Endothelial cell (in vitro differentiated cells): ENCODE measurements at places on chromosomes 5 and 9. TPM values are rescaled to one million over a fixed set of nuclear protein-coding genes. Genes with fewer than 3 reads are reported as not detected.

The IGIP gene
- 1.3 TPM for total RNA-seq

The TYRP1 gene
- 0.23 TPM for total RNA-seq

DNA sequence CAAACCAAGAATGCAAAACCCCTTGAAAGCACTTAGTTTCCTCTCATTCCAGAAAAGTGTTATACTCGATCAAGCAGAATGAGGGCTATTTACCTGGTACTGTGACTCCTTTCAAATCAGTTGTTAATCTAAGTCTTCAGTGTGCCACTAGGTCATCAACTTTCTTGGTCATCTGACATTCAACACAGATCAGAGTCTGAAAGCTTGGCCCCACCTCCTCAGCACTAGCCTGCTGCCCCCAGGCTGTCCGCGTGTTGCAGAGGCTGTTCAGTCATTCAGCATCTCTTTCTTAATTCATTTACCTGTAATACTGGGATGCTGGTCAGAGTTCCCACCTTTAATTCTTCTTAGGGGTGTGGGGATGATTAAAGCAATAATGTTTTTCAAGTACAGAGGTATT is 28.5 kb downstream of the ENC1 start:
- H3K4me1 ChIP-seq, result no peaks in the 10 kb centered on the region
- H3K27ac ChIP-seq, result no peak overlapping the region
- H3K36me3 ChIP-seq, result no peaks in the 10 kb centered on the region
- DNase-seq, result no peak
- no peaks in the 10 kb centered on the region for H3K27me3 ChIP-seq
- no peak overlapping the region for H3K4me3 ChIP-seq

DNA sequence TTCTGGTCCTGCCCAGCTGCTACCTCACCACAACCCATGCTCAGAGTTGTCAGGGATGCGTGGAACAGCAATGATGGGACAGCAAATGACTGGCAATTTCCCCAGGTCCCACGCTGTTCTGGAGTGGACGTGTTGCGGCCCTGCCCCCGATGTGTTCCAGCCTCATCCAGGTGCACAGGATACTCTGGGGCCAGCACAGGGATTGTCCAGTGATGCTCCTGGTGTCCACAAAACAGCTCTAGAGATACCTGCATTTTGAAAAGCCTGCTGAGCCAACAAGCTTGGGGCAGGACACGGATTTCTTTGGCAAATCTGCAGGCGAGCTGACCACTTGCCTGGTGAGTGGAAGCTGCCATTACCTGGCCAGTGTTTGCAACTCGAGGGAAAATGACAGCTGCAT is 88.7 kb downstream of the ANKRD33B start:
- peaks cover 6% of the 10 kb centered on the region for H3K27me3 ChIP-seq
- H3K4me1 ChIP-seq, result peaks cover 12% of the 10 kb centered on the region
- DNase-seq, result no peak
- H3K27ac ChIP-seq, result no peak overlapping the region
- H3K36me3 ChIP-seq, result no peaks in the 10 kb centered on the region

GRCh38 chr5:156640691-156641241 is 209.3 kb upstream of the PPP1R2B start:
- no peak overlapping the region for H3K27ac ChIP-seq
- H3K36me3 ChIP-seq, result no peaks in the 10 kb centered on the region
- H3K27me3 ChIP-seq, result no peaks in the 10 kb centered on the region
- H3K4me1 ChIP-seq, result peaks cover 10% of the 10 kb centered on the region
- no peak for DNase-seq
- H3K4me3 ChIP-seq, result no peak overlapping the region

- H3K27me3 ChIP-seq, result peaks cover 6% of the 10 kb centered on the region
- H3K4me1 ChIP-seq, result no peaks in the 10 kb centered on the region
- H3K4me3 ChIP-seq, result no peak overlapping the region
- no peak overlapping the region for H3K27ac ChIP-seq
- DNase-seq, result no peak
- no peaks in the 10 kb centered on the region for H3K36me3 ChIP-seq
These were observed 285.6 kb upstream of the RPS23 start for GRCh38 chr5:82563745-82564144.

The IL9 gene
- total RNA-seq, result not detected

The RETREG1 gene
- 15.8 TPM for total RNA-seq

The FGD3 gene
- total RNA-seq, result 1.1 TPM

GRCh38 chr5:68730220-68730978 is 363.4 kb upstream of the SLC30A5 start:
- DNase-seq, result no peak
- no peak overlapping the region for H3K27ac ChIP-seq
- H3K4me3 ChIP-seq, result no peak overlapping the region
- no peaks in the 10 kb centered on the region for H3K36me3 ChIP-seq
- peaks cover 3% of the 10 kb centered on the region for H3K4me1 ChIP-seq

DNA sequence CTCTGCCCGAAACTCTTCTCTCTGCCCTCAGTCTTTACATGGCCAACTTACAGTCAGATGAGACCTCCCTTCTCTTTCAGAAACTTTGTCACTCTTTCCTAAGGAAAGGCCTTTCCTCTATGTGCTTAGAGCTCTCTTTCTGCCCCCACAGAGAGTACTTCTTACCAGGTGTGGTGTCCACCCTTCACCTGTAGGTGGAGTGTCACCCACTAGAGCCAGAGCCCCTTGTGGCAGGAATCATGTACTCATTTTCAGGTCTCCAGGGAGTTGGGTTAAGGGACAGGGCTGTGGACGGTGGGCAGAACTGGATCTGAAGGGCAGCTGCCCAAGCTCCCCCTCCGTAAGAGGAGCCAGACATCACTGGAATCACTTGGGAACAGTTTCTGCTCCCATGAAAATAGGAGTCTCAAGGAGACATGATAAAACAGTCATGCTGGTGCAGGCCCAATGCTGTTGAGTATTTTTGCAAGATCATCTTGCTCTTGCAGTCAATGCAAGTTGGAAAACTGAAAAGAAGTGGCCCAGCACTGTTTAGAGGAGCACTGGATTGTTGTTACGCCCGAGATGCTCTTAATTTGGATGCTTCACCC is 436.7 kb downstream of the ZSWIM6 start:
- H3K4me1 ChIP-seq, result peaks cover 6% of the 10 kb centered on the region
- H3K4me3 ChIP-seq, result no peak overlapping the region
- H3K36me3 ChIP-seq, result no peaks in the 10 kb centered on the region
- no peak overlapping the region for H3K27ac ChIP-seq
- H3K27me3 ChIP-seq, result peaks cover 3% of the 10 kb centered on the region

GRCh38 chr5:30581198-30581935 is 612.1 kb upstream of the CDH6 start:
- H3K4me1 ChIP-seq, result no peaks in the 10 kb centered on the region
- no peak overlapping the region for H3K4me3 ChIP-seq
- H3K27me3 ChIP-seq, result no peaks in the 10 kb centered on the region
- H3K36me3 ChIP-seq, result no peaks in the 10 kb centered on the region

DNA sequence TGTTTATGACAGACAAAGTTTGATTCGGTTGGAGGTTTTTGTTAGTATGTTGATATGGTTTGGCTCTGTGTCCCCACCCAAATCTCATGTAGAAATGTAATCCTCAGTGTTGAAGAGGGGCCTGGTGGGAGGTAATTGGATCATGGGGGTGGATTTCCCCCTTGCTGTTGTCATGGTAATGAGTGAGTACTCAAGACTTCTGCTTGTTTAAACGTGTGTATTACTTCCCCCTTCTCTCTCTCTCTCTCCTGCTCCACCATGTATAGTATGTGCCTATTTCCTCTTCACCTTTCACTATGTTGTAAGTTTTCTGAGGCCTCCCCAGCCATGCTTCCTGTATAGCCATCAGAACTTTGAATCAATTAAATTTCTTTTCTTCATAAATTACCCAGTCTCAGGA is 415.1 kb downstream of the HCN1 start:
- DNase-seq, result no peak
- H3K36me3 ChIP-seq, result peaks cover 4% of the 10 kb centered on the region
- H3K4me1 ChIP-seq, result no peaks in the 10 kb centered on the region
- no peak overlapping the region for H3K27ac ChIP-seq

The MEGF10 gene
- total RNA-seq, result 5.6 TPM

DNA sequence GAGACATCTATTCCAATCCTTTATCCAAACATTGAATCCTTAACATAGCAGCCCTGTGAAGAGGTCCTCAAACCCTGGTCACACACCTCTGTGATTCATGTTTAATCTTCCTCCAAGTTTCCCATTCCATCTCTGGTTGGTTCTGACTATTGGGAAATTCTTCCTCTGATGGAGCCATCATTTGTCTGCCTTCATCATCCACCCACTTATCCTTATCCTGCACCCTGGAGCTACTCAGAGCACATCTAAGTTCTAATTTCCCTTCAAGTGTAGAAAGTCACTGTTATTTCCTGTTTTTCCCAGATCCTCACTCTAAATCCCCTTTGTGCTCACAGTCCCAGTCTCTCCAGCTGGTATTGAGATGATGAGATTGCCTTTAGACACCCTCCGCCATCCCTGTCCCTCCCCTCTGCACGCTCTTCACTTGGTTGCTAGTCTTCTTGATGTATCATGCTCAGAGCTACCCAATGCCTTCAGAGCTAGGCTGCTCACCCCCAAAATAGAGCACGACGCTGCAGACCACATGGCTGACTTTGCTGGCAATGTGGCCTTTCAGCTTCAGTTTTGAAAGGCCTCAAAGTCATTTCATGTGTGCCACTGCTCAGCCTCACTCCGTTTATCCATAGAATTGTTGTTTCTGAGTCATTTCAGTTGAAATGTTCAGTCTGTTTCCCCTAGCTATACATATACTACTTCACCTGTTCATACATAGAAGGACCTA is 154.3 kb downstream of the PALM2AKAP2 start:
- peak overlapping the region; percentile 65 for H3K27ac ChIP-seq
- H3K36me3 ChIP-seq, result no peaks in the 10 kb centered on the region
- no peaks in the 10 kb centered on the region for H3K27me3 ChIP-seq

DNA sequence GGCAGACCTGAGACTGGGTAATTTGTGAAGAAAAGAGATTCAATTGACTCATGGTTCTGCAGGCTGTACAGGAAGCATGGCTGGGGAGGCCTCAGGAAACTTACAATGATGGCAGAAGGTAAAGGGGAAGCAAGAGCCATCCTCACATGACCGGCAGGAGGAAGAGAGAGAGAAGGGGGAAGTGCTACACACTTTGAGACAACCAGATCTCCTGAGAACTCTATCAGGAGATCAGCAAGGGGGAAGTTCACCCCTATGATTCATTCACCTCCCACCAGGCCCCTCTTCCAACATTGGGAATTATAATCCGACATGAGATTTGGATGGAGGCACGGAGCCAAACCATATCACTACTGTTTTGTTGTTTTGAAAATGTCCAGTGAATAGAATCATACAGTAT is 110.2 kb downstream of the DAPK1 start:
- H3K36me3 ChIP-seq, result peaks cover 11% of the 10 kb centered on the region
- H3K4me1 ChIP-seq, result peaks cover 15% of the 10 kb centered on the region
- peak overlapping the region; percentile 45 for H3K4me3 ChIP-seq
- peaks cover 9% of the 10 kb centered on the region for H3K27me3 ChIP-seq

The MELK gene
- 10.6 TPM for total RNA-seq

- H3K27me3 ChIP-seq, result peaks cover 17% of the 10 kb centered on the region
- H3K27ac ChIP-seq, result no peak overlapping the region
- H3K36me3 ChIP-seq, result peaks cover 5% of the 10 kb centered on the region
- DNase-seq, result no peak
These were observed 3.2 kb downstream of the SNX30 start for GRCh38 chr9:112753725-112754124.

DNA sequence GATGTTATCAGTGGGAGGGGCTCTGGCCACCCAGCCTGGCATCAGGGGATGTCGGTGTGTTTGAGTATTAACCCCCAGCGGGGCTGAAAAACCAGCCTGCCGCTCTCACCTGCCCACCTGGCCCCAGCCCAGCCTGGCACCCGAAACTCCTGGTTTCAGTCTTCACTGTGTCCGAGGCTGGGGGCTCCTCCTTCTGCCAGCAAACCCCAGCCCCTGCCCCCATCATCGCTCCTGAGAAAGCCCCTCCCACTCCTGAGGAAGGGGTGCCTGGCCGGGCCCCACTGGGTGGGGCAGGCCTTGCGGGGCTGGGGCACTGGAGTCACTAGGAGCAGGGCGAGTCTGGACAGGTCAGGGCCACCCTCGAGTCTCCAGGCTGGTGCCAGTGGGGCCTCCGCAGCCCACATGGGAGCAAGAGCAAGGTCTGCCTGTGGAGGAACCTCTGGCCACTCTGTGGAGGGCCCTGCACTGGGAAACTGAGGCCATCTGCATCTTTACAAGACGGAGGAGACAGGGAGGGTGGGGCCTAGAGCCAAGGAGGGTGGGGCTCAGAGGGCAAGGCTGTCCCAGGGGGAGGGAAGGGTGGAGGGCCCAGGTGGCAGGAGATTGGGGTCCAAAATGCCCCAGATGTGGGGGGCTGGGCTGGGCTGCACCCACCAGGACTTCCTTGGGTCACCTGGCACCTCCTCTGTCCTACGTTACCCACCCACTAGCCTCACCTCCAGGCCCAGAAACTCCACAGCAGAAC is 51.5 kb upstream of the NOTCH1 start:
- peaks cover 13% of the 10 kb centered on the region for H3K27me3 ChIP-seq
- no peak overlapping the region for H3K4me3 ChIP-seq
- H3K27ac ChIP-seq, result no peak overlapping the region
- H3K4me1 ChIP-seq, result peaks cover 15% of the 10 kb centered on the region
- no peak for DNase-seq

The SPATA6L gene
- total RNA-seq, result 6.7 TPM

DNA sequence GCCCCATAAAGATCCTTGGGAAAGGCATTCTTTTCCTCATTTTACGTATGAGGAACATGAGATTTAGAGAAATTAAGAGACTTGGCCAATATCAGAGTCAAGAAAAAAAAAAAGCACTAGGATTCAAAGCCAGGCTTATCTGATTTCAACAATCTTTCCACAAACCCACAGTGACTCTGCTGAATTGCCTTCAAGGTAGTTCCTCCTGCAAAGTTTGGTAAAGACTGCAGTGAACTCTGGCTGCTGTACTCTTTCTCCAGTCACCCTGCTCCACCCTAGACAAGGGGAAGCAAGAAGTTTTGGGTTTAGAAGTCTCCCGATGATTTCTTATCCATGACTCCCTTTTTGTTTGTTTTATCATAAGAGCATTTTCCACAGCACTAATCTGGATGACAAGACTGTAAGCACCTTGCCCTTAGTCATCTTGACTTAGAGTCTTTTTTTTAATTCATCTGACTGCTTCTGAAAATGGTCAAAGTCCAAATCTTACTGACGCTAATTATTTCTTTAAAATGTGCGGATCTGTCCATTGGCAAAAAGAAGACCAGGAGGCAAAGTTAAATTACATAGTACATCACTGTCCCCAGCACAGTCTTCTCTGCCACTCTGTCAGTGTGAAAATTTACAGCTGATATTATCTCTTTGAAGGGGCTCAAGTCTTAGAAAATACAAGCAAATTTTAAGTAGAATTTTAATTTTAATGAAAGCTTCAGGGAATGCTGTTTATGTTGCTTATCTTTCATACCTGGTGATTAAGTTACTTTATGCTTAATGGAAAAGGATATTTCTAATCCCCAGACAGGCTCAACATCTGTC is 180.1 kb downstream of the TTLL11 start:
- no peak overlapping the region for H3K4me3 ChIP-seq
- DNase-seq, result no peak
- no peaks in the 10 kb centered on the region for H3K36me3 ChIP-seq
- peaks cover 3% of the 10 kb centered on the region for H3K27me3 ChIP-seq
- H3K4me1 ChIP-seq, result peaks cover 2% of the 10 kb centered on the region

- peak overlapping the region; percentile 8 for H3K27ac ChIP-seq
- H3K4me1 ChIP-seq, result no peaks in the 10 kb centered on the region
- H3K27me3 ChIP-seq, result no peaks in the 10 kb centered on the region
- no peak for DNase-seq
- H3K4me3 ChIP-seq, result no peak overlapping the region
- H3K36me3 ChIP-seq, result no peaks in the 10 kb centered on the region
These were observed 195.8 kb downstream of the EFNA5 start for GRCh38 chr5:107474716-107475489.

The FOXD4L4 gene
- 0.13 TPM for total RNA-seq

The LTC4S gene
- total RNA-seq, result 1.0 TPM

GRCh38 chr5:88262116-88262515 is 6.5 kb downstream of the TMEM161B start:
- H3K27me3 ChIP-seq, result no peaks in the 10 kb centered on the region
- H3K36me3 ChIP-seq, result peaks cover 16% of the 10 kb centered on the region
- H3K27ac ChIP-seq, result no peak overlapping the region
- no peak overlapping the region for H3K4me3 ChIP-seq
- no peak for DNase-seq
